ENCODE measurements at places on chromosomes 4 and X. TPM values are rescaled to one million over a fixed set of nuclear protein-coding genes. Genes with fewer than 3 reads are reported as not detected.

- no peak for DNase-seq
Measured at GRCh38 chrX:102154900-102155805, 624 bp downstream of the BEX5 start.

GRCh38 chr4:165308166-165308565 is 19.3 kb upstream of the MSMO1 start:
- DNase-seq = no peak

DNA sequence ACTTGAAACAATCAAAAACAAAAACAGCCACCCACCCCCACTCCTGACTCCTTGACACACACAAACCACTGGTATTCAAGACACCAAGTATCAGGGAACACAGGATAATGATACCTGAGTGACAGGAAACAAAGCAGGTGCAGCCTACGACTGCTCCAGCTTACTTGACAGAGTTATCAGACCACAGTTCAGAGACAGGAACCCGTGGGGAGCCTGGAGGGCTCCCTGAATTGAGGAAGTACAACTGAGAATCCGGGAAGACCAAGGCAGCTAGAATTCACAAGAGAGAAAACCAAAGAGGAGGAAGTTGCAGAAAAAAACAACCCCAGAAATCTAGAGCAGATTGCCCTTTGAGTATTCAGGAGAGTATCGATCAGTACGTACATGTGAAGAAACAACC is 20.5 kb downstream of the COMMD8 start:
- no peak for DNase-seq

GRCh38 chrX:124098089-124098488 is 136.6 kb downstream of the STAG2 start:
- peak; percentile 48 for DNase-seq

GRCh38 chr4:136524039-136524438 is 1008.3 kb downstream of the PCDH18 start:
- DNase-seq = no peak

GRCh38 chr4:173217727-173218126 is 49.1 kb downstream of the GALNT7 start:
- peak; percentile 11 for DNase-seq

DNA sequence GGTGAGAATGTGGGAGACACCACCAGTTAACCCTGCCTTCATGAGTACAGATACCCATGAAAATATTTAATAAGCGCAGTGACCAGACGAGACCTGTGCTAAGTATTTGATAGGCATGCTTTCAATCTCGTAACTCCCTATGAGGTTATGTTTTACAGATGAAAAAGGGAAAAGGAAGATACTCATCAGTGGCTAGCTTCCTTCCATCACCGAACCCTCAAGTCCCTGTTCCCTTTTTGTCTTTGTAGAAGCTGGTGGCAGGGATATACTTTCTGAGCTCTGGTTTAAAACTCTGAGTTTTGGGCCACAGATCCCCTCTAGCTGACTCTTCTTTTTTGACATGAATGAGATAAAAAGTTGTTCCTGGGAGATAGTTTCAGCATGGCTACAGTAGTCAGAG is 26.3 kb downstream of the AFF1 start:
- no peak for DNase-seq

- DNase-seq = peak; percentile 53
Measured at GRCh38 chr4:125244848-125245450, 69.8 kb upstream of the FAT4 start.

DNA sequence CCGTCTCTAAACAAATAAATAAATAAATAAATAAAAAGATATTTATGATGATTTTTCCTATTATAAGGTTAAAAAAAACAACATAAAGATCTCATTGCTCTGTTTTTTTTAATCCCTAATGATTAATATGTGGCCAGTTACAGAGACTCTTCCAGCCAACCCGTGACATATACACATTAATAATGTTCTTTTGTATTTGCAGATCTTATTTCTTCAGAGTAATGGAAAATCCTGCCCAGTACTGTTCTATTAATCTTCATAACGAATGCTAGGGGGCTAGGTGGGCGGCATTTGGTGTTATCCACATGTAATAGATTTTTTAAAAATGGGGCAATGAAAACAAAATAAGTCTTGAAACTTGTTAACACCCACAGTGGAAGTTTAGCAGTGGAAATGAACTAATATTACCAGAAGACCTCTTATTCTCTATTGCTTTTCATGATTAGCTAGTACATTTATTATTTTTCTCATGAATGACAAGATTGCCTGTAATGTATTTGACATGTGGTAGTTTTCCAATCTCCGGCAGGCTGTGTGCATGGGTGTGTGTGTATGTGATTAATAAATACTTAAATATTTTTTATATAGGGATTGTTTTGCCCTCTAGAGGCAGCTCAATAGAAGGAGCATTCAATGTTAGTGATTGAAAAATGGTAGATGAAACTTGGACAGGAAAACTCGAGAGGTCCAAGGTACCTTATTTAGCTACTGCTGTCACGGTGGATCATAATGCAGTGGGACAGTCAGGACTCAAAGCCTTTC is 457.4 kb downstream of the IL1RAPL1 start:
- DNase-seq = peak; percentile 0

COL25A1 gene
- total RNA-seq = under 0.01 TPM

MAGEB1 gene
- not detected for total RNA-seq

CXCL11 gene
- total RNA-seq = 0.44 TPM

F11 gene
- total RNA-seq = not detected

All from lung microvascular endothelial cell (primary cell).